ENCODE measurements at places on chromosomes 1 and 21. TPM values are rescaled to one million over a fixed set of nuclear protein-coding genes. Genes with fewer than 3 reads are reported as not detected.

FCRLB gene
- total RNA-seq, result 2.4 TPM

NECTIN4 gene
- total RNA-seq, result not detected

WNT3A gene
- not detected for total RNA-seq

RAB42 gene
- 0.20 TPM for total RNA-seq

DNA sequence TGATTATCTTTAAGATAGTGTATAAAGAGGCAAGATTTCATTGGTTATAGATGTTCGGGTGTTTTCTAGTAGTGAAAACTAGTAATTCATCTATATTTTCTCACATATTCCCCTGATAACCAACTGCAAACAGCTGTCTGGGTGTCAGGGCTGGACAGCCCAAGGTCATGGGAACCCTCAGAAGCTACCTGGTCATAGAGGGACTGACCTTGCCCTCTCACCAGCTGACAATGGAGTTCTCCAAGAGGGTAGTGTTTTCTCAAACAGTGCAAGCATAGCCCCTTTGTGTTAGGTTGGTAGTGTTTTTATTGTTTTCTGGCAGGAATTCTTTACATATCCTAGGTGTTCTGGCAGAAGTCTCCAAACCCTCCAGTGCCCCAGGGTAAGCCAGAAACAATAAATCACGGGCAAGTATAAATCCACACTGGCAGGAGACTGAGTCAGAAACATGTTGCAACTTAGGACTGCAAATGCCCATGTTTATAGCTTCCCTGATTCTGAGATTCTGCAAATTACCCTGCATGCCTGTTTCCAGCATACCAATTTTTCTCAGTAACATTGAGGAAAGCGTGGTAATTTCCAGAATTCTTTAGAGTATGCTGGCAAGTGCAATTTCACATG is 82.8 kb upstream of the ATP1A1 start:
- peaks cover 9% of the 10 kb centered on the region for H3K27me3 ChIP-seq
- no peak overlapping the region for H3K27ac ChIP-seq
- no peaks in the 10 kb centered on the region for H3K36me3 ChIP-seq
- DNase-seq, result no peak
- H3K4me1 ChIP-seq, result no peaks in the 10 kb centered on the region

DNA sequence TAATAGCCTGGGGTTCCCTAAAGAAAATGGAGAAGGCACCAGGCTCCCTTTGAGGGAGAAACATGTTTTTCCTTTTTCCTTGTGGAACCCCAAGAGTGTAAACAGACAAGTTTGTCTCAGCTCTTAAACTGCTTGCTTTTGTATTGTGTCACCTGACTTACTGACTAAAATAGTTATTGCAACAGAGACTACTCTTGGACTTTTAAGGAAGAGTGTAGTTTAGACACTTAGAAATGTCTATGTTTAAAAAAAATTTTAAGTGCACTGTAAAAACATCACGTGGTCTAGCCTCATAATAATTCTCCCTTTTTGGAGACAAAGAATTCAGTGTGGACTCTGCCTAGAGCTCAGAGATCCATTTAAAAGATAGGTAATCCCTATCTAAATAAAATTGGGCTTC is 141.1 kb downstream of the TRIM33 start:
- H3K27me3 ChIP-seq, result peaks cover 8% of the 10 kb centered on the region
- H3K4me3 ChIP-seq, result no peak overlapping the region
- no peaks in the 10 kb centered on the region for H3K36me3 ChIP-seq
- no peaks in the 10 kb centered on the region for H3K4me1 ChIP-seq
- H3K27ac ChIP-seq, result no peak overlapping the region

DNA sequence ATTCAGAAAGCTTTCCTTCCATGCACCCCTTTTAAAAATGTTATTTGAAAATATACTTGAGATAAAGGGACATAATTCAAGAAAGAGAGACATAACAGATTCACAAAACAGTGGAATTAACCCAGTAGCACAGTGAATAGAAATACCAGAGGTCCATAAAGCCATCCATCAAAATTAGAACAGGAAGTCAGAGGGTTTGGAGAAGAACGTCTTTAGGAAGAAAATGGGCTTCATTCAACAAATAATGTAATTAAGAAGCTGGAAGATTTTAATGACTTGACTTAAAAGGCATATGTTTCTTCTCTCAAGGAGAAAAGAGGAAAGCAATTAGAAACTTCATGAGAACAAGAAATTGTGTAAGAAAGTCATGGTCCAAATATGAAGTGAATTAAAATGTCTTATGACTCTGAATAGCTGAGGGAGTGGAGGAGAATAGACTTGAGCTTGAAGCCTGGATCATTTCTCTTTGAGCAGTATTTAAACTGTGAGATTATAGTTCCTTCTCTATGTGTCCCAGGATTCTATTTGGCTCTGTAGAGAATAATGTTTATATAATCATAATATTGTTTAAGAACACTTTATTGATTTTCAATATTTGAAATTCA is 7.9 kb upstream of the HCRTR1 start:
- no peak overlapping the region for H3K27ac ChIP-seq
- no peak overlapping the region for H3K4me3 ChIP-seq
- no peak for DNase-seq
- peaks cover 24% of the 10 kb centered on the region for H3K4me1 ChIP-seq
- H3K36me3 ChIP-seq, result no peaks in the 10 kb centered on the region
- H3K27me3 ChIP-seq, result peaks cover 1% of the 10 kb centered on the region

DNA sequence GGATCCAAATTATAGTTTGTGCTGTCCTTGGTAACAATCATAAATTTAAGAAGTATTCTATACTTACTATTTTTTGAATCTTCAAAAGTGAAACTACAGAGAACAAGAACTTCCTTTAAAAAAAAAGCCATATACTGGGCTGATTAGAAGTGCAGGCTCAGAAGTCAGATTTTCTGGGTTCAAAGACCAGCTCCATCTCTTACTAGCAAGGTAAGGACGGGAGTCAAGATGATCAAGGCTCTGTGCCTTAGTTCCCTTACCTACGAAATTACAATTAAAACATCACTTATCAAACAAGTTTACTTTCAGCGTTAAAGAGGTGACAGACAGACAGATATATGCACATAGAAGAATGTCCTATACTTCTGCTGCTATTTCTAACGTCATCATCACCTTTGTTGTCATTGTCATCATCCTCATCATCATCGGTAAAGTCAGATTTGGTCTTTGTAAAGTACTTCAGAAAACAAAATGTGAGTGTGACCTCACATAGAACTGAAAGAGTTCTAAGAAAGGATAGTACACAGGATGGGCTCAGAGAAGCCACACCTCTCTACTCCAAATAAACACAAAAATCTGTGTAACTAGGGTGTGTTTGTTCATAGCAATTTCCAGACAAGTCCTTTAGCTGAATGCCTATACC is 178.7 kb downstream of the VAV3 start:
- DNase-seq, result no peak
- H3K27ac ChIP-seq, result peak overlapping the region; percentile 88
- H3K4me1 ChIP-seq, result peaks cover 82% of the 10 kb centered on the region
- no peaks in the 10 kb centered on the region for H3K27me3 ChIP-seq
- no peaks in the 10 kb centered on the region for H3K36me3 ChIP-seq

DNA sequence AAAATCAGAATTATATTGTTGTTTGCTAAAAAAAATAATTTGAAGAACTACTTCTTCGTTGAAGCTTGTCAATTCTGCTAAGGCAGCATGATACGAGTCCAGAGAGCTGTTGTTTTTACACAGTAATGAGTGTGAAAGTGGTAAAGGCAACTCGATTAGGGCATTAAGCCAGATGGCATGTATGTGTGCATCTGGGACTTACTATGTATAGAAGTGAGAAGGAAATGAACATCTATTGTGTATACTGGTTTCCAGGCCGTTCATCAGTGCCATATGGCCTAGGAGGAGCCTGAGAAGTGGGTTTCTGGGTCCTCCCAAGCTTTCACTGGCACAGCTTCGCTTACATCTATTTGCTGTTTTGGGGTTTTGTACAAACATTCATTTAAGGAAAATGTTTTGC is 5.7 kb downstream of the CTPS1 start:
- DNase-seq, result no peak
- H3K4me1 ChIP-seq, result peaks cover 19% of the 10 kb centered on the region
- no peak overlapping the region for H3K4me3 ChIP-seq
- peaks cover 80% of the 10 kb centered on the region for H3K36me3 ChIP-seq
- no peaks in the 10 kb centered on the region for H3K27me3 ChIP-seq

- DNase-seq, result no peak
- H3K27me3 ChIP-seq, result peaks cover 1% of the 10 kb centered on the region
- no peak overlapping the region for H3K27ac ChIP-seq
- no peaks in the 10 kb centered on the region for H3K4me1 ChIP-seq
These were observed 43.1 kb downstream of the PTGFRN start for GRCh38 chr1:116952738-116953275.

DNA sequence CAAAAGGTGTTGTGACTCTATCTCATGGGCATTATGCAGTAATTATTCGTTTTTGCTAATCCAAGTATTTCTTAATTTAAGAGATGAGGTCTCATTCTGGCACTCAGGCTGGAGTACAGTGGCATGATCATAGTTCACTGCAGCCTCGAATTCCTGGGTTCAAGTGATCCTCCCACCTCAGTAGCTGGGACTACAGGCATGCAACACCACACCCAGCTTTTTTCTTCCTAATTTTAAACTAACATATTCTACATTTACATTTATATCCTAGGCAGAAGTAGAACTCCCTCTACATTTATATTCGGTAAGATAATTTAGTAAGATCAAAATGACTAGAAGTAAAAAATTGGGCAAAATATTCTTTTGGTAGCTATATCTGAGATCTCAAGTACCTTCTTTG is 50.5 kb upstream of the RBM34 start:
- H3K36me3 ChIP-seq, result peaks cover 55% of the 10 kb centered on the region
- no peaks in the 10 kb centered on the region for H3K27me3 ChIP-seq

- DNase-seq, result no peak
- H3K27ac ChIP-seq, result no peak overlapping the region
- H3K27me3 ChIP-seq, result no peaks in the 10 kb centered on the region
- no peaks in the 10 kb centered on the region for H3K4me1 ChIP-seq
- H3K4me3 ChIP-seq, result no peak overlapping the region
These were observed 912.6 kb downstream of the TTLL7 start for GRCh38 chr1:83086346-83086745.

GRCh38 chr1:37078866-37079265 is 44.6 kb upstream of the GRIK3 start:
- H3K4me3 ChIP-seq, result no peak overlapping the region
- DNase-seq, result no peak
- H3K4me1 ChIP-seq, result no peaks in the 10 kb centered on the region
- H3K36me3 ChIP-seq, result no peaks in the 10 kb centered on the region
- peaks cover 3% of the 10 kb centered on the region for H3K27me3 ChIP-seq
- no peak overlapping the region for H3K27ac ChIP-seq

Measured in activated B cell treated with CpG ODN at 0.5 μM for 24 hours (primary cell).